ENCODE measurements at places on chromosomes 2 and 18.

DNA sequence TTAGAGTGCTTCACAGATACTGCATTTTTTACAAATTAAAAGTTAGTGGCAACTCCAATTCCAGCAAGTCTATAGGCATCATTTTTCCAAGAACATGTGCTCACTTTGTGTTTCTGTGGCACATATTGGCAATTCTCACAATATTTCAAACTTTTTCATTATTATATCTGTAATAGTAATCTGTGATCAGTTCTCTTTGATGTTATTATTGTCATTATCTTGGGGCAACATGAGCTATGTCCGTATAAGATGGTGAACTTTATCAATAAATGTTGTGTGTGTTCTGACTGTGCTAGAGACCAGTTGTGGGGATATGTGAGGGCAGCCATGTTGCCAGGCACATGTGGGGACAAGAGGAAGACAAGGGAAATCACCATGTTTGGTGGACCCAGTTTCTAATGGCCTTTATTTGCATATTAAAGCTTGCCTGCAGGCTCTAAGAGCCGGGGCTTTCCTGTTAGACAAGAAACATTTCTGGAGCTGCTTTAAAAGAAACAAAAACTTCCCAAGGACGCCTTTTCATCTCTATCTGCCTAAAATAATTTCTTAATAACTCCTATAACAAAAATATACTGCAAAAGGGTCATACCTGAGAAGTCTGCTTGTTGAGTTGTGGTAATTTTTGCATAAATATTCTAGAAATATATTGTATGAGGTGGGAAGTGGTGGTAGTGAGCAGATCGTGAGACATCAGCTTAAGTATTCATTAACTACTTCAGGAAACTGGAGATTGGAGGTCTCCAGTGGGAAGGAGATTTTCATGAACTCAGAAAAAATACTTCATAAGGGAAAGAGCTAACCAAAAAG, 37.2 kb downstream of the KYNU start:
- DNase-seq, result no peak

- DNase-seq, result no peak
These were observed 46.7 kb downstream of the ICA1L start for GRCh38 chr2:202824901-202825300.

GRCh38 chr2:123518367-123518766, 506.7 kb upstream of the CNTNAP5 start:
- no peak for DNase-seq

DNA sequence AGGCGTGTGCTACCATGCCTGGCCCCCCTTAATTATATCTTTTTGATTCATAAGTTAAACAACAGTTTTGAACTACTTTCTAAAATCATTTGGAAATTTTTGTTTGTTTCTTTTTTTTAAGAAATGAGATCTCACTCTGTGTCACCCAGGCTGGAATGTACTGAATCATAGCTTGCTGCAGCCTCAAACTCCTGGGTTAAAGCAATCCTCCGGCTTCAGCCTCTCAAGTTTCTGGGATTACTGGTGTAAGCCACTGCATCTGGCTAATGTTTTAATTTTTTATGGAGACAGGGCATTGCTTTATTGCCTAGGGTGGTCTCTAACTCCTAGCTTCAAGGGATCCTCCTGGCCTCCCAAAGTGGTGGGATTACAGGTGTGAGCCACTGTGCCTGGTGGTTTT, 71.5 kb downstream of the BABAM2 start:
- no peak for DNase-seq

DNA sequence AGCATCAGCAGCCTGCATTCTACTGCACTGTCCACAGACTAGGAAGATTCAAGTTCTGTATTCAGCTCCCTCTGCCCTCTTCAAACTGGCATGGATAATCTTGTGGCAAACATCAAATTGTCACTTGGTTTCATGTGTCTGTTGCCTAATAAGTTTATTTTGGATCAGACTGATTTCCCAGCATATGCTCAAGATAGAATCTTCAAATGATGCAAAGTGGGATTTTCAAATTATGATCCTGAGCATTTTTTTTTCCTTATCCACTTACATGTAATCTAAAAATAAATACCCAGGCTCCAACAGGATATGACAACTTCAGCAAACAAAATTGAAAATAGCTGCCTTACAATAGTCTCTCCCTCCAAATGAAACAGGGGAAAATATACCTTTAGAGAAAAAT, 160.9 kb upstream of the VRK2 start:
- DNase-seq, result no peak

DNA sequence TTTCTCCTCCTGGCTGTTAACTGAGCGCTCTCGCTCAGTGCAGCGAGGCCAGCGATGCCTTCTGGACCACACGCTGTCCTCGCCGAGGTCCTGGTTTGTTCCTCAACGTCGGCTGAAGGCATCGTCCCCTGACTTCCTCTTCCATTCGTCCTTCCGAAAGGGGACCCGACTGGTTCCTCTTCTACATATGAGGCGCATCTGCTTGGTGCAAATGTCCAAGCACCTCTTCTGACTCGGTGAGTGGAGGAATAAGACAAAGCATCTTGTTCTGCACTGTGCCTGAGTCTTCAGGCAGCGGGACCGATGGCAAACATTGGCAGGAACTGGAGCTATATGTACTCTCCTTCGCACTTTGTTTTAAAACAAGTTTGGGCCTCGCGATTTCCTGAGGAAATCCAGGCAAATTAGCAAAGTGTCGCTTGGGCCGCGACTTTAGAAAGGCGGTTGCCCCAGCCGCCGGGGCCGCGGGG, 621 bp upstream of the KCNS3 start:
- no peak for DNase-seq

- no peak for DNase-seq
These were observed 171.8 kb downstream of the UBR3 start for GRCh38 chr2:169999054-169999453.

DNA sequence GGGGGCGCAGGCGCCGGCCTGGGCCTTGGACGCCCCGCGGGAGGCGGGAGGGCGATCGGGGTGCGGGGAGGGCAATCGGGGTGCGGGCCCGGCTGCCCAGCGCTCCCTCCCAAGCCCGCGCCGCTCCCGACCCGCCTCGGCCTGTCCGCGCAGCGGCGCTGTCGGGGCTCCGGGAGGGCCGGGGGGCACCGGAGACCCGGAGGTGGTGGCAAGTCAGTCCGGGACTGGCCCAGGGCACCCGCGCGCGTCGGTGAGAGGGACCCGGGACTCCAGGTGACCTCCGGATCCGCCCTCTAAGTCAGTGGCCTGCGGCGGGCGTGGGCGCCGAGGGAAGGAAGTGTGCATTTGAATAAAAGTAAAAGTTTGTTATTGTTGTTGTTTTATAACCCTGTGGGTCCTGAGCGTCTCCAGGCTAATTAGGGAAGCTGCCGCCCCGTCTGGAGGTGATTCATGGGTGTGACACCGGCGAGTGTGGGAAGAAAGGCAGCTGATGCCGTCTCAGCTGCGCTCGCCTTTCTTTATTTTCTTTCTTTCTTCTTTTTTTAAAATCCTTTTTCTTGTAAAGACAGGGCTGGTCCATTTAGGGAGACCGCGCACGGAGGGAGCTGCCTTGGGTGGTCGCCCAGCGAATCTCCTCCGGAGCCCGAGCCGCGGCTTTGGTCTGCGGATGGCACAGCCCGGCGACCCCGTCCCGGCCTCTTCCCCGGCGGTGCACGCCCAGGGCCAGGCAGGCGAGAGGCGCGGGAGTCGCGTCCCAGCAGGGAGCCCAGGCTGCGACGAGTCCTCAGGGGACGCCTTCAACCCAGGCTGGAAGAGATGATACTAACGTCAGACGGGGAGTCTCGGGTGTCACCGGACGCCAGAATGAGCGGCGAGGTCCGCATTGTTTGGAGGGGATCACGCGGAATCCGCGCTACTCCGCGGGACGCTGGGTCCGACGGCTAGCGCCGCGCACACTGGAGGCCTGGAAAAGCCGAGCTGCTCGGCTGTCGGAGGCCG, 627 bp upstream of the CRACDL start:
- peak; percentile 32 for DNase-seq

DNA sequence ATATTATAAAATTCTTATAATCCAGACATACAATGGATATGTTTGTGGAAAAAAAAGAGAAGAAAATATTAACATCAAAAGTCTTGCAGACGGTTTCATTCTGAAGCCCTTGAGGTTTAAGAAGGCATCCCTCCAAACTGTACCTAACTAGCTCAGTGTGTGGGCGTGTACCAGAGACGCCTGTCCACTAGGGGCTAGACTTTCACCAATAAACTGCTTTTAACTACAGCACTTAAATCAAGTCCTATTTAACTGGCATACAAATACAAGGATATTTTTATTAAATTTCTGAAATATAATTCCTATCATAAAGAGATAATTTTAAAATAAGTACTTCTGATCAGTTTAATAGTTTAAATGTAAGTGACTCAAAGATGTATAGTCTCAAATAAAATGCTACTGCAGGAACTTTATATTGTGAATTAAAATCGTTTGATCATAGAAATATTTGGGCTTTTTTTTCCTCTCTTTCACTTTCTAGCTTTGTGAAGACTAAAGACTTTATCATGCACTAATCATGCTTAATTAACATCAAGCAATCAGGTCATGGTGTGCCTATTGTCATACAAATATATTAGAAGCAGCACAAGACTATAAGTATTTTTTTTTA, 437.7 kb downstream of the SATB2 start:
- DNase-seq, result no peak

DNA sequence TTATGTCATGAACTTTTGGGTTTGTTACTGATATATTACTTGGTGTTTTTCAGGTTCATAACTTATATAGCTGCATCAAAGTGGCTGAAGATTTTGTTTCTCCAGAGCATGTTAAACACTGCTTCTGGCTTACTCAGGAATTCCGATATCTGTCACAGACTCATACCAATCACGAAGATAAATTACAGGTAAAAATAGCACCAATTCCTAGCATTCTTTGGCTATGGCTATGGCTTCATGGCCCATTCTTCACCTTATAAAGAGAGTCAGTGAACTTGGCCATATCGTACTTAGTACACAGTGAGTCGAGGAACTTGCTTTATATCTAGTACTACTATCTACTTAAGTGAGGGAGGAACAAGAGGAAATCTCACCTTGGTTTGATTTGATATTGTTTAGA, 49.9 kb downstream of the KDM3A start:
- DNase-seq, result no peak

- no peak for DNase-seq
These were observed 38.4 kb downstream of the GALNT1 start for GRCh38 chr18:35619941-35620340.

GRCh38 chr2:54722641-54723040, 821 bp upstream of the EML6 start:
- no peak for DNase-seq

DNA sequence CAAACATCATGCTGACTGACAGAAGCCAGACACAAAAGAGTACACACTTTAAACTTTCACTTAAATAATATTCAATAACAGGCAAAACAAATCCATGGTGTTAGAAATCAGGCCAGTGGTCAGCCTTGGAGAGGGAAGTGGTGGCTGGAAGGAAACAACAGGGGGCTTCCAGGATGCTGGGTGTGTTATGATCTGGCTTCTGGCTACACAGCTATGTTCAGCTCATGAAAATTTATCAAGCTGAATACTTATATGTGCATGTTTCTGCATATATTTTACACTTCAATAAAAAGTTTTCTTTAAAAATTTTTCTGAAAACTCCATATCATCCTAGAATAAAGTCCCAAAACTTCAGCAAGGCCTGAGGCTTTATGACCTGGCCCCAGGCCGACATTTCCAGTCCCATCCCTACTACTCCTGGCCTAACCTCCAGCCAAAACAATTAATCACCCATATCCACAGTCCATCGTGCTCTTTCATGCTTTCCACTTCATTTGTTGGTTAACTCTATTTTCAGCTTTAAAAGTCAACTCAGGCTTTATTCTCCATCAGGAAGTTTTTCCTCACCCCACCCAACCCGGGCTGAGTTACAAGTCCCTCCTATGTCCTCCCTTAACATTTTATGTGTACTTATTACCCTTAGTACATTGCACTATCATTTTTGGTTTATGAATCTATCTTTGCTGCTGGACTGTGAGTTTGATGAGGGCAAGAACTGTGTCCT, 27.9 kb upstream of the SPTBN1 start:
- DNase-seq, result no peak

DNA sequence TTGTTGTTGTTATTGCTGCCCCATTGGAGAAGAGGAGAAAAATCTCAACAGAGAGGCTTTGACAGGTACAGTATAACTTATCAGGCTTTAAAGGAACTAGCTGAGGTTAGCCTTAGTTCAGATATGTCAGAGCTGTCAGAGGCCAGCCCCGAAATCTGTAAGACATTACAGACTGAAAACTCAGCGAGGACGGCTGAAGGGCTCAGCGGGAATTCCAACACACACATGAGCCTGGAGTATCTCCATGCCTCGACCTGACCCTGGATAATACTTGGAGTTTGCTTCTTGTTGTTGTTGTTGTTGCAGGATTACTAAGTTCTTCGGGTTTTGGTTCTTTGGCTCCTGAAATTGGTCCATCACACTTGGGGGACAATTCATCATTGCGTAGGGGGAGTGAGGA, 166.9 kb downstream of the MIB1 start:
- no peak for DNase-seq

- no peak for DNase-seq
These were observed 1.2 kb downstream of the BCL11A start for GRCh38 chr2:60552078-60552850.

GRCh38 chr2:137677466-137677865, 286.8 kb upstream of the HNMT start:
- no peak for DNase-seq

GRCh38 chr2:434625-435024, 146.7 kb upstream of the ALKAL2 start:
- no peak for DNase-seq

GRCh38 chr18:29779096-29779495, 1263.4 kb downstream of the DSC3 start:
- no peak for DNase-seq

- no peak for DNase-seq
These were observed 409.1 kb downstream of the TNS1 start for GRCh38 chr2:217593732-217594131.

DNA sequence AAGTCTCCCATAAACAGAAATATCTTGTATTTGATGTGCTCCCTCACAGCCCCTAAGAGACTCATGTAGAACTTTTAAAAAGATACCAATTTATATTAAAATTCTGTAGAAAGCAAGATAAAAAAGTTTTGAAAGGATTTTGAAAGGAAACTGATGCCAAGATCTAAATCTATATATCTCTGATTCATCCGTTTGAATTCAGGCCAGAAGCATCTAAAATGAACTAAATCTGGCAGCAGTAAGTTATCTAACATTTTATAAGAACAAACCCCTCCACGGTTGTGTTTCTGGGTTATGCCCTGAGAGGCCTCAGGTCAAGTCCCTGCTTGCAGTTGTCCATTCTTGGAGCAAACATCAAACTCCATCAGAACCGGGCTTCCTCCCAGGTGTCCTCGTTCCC, 165.8 kb downstream of the FBXO15 start:
- no peak for DNase-seq

DNA sequence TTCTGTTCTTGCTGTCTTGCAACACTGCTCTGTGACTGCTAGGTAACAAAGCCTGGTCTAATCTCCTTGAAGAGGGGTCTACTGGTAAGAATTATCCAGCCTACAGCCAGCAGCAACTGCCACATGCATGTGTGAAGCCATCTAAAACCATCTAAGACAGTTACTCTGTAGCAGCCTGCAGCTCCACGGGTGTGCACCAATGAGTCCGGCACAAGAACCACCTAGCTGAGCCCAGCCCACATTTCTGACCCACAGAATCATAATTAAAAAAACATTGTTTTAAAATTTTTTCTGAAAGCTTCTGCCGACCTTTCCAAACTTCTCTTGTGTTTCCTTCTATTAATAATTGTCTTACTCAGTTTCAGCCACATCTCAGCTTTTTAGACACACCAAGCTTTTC, 102.8 kb downstream of the ZNF385B start:
- no peak for DNase-seq

- DNase-seq, result no peak
These were observed 94.6 kb downstream of the RTP5 start for GRCh38 chr2:241964133-241964532.
